ENCODE measurements at places on chromosomes 2 and 18.

- DNase-seq: no peak
Measured at GRCh38 chr18:31274931-31275330, 43.0 kb upstream of the DSG1 start.

DNA sequence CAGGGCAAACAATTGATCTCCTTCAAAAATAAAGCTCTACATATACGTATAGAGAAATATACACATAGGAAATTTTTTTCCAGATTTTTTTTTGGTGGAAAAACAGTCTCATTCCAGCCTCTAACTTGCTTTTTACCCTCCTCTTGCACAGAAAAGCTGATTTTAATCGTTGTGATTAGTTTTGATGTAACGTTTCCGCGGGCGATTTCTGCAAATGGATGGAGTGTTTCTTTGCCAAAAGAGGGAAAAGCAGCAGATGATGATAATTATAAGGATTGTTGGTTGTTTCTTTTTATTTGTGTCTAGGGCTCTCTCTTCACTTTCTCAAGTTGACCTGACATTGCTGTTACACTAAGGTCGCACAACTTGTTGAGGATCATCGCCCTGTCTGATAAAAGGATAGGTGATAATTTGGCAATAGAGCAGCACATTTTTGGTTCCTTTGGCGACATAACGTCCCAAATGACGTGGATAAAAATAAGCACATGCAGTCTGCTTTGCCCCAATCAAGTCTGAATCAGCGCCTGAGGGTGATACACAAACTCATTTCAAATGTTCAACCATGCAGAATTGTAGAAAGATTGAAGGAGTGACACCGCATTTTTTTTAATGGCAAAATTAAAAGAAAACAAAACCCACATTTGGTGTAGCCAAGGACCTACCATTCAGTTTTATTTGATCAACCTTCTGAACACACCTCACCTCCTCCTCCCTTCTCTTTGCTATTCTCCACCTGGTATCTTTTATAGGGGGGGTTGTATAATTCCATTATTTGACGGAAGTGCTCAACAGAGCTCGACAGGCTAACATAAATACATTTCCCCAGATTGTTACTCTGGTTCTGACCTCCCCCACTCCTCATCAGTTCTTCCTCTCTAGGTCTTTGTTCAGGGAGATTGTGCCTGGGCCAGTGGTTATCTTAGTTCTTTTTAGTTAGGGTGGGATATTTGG lies 109.6 kb upstream of the KCTD1 start:
- DNase-seq: no peak

DNA sequence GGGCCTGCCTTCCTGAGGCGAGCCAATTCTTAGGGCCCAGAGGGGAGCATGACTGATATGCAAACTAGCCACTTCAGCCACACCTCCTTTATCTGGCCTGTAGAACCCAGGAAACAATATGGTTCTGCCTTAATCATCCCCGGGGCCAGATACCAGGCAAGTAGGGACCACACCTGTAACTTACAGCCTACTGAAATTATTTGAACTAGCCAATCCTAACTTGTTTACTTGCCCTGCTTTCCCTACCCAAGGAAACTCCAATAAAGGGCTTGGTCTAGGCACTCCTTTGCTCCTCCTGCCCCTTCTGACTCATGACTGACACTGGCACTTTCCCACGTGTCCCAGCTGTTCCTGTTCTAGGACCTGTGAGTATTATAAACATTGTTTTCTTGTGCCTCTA lies 57.6 kb downstream of the MYOM1 start:
- no peak for DNase-seq

- no peak for DNase-seq
Measured at GRCh38 chr2:150007815-150008430, 420.3 kb upstream of the MMADHC start.

GRCh38 chr18:8668381-8668780 lies 37.0 kb upstream of the MTCL1 start:
- no peak for DNase-seq

GRCh38 chr2:25743132-25743830 lies 69.9 kb upstream of the DTNB start:
- DNase-seq: no peak
